ENCODE measurements at places on chromosomes 16 and 17. TPM values are rescaled to one million over a fixed set of nuclear protein-coding genes. Genes with fewer than 3 reads are reported as not detected.

DNA sequence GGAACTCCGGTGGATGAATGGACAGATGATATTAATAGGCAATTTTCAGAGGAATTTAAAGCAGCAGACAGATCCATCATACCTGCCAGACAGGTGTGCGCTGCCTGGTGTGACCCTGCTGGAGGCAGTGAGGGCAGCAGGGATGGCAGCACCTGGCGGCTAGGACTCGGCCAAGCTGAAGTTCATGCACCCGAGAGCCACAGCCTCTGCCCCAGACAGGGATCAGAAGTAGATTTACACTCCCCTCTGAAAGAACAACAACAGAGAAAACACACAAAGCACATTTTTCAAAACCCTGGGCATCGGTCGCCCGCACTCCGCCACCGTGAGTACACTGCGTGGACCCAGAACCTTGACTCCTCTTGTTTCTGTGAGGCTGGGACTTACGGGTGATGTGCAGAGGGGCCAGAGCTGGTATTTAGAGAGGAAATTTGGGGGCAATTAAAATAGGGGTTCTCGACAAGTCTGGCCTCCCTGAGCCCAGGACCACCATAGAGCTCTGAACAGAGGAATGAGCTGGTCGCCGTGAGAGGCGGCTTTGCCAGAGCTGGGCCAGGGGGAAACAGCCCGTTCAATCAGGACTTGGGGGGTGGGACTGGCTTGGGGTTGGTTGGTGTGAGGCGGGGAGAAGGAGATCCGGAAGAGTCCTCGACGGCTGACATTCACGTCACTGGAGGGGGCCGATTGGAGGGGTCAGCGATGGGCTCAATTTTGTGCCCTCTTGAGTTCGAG, 101.0 kb downstream of the METRNL start:
- DNase-seq, result no peak

GRCh38 chr16:47144559-47144877, 773 bp upstream of the NETO2 start:
- DNase-seq, result no peak

GRCh38 chr16:69888005-69888590, 63.0 kb upstream of the CLEC18A start:
- DNase-seq, result no peak

DNA sequence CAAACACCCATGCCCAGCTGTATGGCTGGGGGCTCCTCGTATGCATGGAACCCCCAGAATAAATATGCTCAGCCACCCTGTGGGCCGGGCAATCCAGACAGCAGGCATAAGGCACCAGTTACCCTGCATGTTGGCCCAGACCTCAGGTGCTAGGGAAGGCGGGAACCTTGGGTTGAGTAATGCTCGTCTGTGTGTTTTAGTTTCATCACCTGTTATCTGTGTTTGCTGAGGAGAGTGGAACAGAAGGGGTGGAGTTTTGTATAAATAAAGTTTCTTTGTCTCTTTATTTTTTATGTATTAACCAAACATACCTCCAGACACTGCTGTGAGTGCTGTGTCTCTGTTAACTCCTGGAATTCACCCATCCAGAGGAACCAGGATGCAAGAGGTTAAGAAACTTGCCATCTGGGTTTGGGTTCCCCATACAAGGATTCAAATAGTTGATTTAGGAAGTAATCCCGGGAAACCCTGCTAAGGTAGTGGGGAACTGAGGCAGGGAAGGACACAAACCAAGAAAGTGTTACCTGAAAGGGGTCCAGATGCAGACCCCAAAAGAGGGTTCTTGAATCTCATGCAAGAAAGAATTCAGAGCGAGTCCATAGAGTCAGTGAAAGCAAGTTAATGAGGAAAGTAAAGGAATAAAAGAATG, 37.4 kb upstream of the IL21R start:
- no peak for DNase-seq

DNA sequence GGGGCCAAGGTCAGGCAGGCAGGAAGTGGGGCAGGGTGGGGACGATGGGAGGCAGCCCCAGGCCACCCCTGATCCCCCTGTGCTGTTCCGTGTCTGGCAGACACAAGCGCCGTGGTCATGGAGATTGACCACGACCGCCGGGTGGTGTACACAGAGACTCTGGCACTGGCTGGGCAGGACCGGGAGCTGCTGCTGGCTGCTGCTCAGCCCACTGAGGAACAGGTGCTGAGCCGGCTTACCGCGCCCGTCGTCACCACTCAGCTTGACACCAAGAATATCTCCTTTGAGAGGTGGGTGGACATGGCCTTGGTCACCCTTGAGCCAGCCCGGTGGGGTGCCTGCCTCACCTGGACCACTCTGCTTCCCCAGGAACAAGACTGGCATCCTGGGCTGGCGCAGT, 13.7 kb downstream of the CORO6 start:
- DNase-seq, result no peak

SLC38A8 gene
- total RNA-seq, result not detected

IRX5 gene
- total RNA-seq, result not detected

ABCA8 gene
- total RNA-seq, result not detected

Measured in naive thymus-derived CD8-positive, alpha-beta T cell (primary cell).